ENCODE measurements at places on chromosomes 3 and 15.

- no peak for DNase-seq
Observed at GRCh38 chr15:89833966-89834365, 19.3 kb upstream of the ANPEP start.

GRCh38 chr3:66464512-66464894 is 36.3 kb downstream of the LRIG1 start:
- no peak for DNase-seq

DNA sequence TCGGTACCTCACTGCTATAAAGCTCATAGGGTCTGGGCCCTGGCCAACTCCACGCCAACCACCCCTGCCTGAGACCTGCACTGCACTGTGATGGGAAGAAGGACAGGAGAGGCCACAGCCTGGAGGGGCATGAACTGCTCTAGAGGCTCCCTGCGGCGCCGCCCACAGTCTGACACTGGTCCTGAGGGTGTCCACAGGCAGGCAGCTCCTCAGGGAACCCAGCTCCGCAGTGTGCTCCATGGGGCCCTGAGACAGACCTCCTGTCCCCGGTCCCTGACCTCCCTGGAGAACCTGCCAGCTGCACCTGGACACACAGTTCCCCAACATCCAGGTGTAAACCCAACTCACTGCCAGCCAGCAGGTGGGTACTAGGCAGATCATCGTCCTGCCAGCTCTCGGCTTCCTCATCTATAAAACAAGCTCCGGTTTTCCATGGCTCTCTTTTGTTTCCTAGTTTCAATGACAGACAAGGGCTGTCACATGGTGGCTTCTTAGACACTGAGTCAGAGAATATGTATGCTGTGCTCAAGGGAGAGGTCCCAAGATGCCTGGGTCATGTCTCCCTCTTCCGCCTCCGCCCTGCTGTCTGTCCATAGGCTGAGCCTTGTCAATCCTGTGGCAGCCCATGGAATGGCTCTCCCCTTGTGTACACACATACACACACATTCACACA is 5.1 kb upstream of the HAPLN3 start:
- DNase-seq: no peak

- no peak for DNase-seq
Observed at GRCh38 chr15:67100801-67101581, 35.6 kb downstream of the SMAD3 start.

DNA sequence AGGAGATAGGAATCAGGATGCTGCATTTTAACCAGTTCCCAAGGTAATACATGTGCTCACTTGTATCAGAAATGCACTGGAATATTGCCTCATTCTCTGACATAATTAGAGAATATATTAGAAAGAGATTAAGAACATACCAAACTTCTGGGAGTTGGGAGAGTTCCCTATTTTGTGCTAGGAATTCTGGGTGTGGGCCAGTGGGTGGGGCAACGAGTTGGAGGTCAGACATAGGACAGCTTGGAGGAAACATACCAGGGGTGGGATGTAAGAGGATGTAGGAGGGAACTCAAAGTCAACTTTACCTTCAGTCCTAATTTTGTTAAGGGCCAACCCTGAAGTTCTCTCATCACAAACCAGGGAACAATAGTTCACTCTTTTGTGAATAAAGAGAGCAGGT is 83.6 kb downstream of the SLC7A14 start:
- no peak for DNase-seq

DNA sequence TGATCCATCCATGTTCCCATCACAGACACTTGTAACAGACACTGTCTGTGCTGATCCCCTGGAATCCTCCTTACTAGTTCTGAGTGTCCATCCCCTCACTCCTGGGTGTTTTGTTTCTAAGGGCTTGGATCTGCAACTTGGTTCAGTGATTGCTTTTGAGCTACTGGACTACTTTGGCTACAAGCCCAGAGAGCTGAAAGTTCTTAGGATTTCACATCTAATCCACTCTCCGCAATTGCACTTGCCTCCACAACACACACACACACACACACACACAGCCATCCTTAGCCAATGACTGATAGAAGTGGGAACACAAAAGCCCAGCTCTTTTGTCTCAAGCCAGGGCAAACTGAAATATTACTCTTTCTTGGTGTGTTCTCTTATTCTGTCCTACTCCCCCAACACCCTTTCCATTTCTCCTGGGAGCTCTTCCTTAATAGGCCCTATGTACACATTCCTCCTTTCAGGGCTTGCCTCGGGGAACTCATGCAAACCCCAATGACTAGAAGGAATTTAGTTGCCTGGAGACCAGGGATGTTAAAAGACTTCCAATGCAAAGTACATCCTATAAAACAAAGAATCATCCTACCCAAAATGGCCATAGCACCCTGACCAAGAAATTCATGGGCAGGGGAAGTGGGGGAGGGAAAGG is 206.1 kb upstream of the UBE2E2 start:
- DNase-seq: no peak

- DNase-seq: no peak
Observed at GRCh38 chr3:139617672-139618268, 60.0 kb downstream of the NMNAT3 start.

DNA sequence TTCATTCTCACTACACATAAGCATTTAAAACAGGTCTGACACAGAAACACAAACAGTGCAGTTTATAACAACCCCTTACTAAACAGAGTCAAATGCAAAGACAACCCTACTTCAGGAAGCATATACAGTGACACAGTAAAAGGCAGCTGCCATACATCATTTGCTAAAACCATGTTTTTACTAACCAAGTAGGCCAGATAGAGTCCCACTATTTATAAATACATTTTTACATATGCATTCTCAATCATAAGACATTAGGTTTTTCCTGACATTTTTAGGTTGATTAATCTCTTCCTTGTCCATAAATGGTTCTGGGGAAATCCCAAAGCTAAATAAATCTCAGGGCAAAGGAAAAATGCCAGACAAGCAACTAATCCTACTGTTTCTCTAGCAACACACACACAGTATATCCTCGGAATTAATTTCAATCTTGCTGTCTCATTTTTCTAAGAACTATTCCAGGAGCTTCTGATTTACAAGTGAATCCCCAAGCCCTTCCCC is 39.0 kb downstream of the CHAC1 start:
- DNase-seq: no peak

- DNase-seq: no peak
Observed at GRCh38 chr3:188176476-188176875, 22.5 kb downstream of the LPP start.

Measured in posterior cingulate gyrus (tissue), 11 donors.